ENCODE measurements at places on chromosomes 5 and 9. TPM values are rescaled to one million over a fixed set of nuclear protein-coding genes. Genes with fewer than 3 reads are reported as not detected.

DNA sequence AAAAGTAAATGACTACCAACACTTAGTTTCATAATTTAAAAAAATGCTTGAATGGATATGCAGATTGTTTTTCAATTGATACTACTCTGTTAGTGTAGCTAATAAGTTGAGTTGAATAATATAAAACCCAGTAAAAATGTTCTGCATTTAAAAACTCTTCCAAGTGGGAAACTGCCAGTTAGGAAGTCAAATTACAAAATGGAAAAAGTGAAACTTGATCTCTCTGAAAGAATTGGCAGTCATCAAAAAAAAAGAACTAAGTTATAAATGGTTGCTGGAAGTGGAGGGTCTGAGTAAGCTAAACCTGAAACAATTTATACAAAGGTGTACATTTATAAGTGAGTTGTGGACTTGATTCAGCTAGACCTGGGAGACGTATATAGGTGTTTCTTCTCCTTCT lies 52.4 kb downstream of the VCAN start:
- no peak for DNase-seq

The FOXD4L4 gene
- total RNA-seq, result 0.67 TPM

DNA sequence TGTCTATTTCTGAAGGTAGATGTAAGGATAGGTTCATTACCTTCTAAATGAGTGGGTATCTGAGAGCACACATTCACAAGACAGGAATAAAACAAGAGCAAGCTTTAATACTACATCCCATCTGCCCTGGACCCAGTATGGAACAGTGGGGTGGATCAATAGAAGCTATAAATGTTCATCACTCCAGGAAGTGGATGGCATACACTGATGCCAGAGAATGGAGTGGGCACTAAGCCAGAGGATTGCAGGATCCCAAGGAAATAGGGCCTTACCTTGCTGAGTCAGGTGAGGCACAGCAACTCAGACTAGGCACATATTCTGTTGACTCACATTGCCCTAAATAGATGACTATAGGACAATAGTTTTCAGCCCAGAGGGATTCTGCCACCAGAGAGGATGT lies 21.3 kb upstream of the COX7C start:
- peak; percentile 47 for DNase-seq

The PALM2AKAP2 gene
- total RNA-seq, result not detected

The MARCOL gene
- total RNA-seq, result not detected

DNA sequence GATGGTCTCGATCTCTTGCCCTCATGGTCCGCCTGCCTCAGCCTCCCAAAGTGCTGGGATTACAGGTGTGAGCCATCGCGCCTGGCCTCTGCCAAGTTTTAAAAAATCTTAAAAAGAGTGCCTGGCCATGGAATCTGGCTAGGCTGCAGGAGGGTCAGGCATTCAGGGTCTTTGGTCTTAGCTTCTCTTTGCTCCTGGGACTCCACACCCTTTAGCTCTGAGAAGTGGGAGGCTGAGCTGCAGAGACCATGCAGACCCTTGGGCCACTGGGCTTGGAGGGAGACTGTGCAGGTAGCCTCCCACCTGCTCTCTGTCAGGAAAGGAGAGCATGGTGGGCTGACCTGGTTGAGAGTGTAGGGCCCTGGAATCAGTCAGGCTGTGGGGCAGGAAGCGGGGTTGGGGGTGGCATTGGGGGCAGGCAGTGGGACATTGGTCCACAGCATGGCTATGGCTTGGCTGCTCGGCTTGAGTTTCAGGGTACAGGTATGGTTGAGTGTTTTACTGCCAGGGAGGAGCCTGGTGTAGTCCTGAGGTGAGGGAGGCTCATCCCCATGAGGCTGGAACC lies 20.8 kb downstream of the PHF2 start:
- DNase-seq, result no peak

DNA sequence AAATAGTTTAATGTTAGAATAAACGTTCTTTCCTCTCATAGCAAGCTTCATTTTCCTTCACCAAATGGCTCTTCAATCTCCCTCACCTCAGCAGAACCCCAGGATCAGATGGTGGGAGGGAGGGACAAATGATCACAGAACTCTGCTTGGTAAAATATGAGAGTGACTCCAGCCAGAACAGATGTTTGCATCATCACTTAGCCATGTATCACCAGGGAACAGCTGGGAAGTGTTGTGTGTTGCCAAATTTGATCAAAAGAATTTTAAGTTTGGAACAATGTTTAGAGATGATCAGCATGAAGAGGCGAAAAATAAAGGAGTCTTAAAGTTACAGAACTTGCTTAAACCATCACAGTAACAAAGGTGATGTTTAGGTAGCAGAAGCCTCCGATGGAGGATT lies 115.7 kb downstream of the FRMD3 start:
- DNase-seq, result no peak

DNA sequence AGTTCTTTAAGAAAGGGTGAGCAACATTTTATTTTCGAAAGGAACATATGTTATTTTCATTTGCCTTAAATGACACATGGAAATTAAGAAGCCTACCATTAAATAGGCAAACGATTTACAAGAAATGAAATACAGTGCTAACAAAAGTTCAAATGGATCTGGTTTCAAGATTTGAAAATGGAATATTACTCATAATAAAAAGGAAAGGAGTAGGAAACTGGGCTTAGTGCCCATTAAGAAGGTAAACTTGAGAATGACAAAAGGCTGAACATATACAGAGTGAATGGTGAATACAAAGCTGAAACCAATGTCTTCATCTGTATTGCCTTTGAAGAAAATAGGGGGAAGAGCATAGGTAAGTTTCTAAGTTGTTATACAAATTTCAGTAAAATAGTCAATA lies 974.2 kb upstream of the C9orf72 start:
- DNase-seq, result no peak

GRCh38 chr9:110615498-110615897 lies 36.0 kb upstream of the SVEP1 start:
- DNase-seq, result no peak

GRCh38 chr5:76337953-76338451 lies 65.1 kb upstream of the IQGAP2 start:
- peak; percentile 66 for DNase-seq

The TRPM6 gene
- total RNA-seq, result 9.9 TPM

The MYORG gene
- total RNA-seq, result 90.4 TPM

DNA sequence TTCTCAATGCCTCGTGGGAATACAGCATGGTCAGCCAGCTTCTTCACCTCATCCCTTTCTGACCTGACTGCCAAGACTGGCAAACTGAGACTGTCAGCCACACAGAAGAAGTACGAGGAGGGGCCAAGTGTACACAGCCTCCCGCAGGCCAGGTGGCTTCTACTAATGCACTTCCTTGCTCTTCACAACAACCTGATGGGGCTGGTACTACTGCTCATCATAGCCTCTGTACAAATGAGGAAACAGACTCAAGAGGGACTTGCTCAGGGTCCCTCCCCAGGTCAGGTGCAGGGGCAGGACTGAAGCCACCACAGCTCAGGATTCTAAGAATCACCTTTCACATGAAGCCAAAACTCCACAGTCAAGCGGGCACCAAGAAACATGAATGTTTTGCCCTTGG lies 21.3 kb downstream of the NIPAL4 start:
- DNase-seq, result peak; percentile 80

- no peak for DNase-seq
Measured at GRCh38 chr5:139341187-139341688, 416 bp upstream of the PAIP2 start.

DNA sequence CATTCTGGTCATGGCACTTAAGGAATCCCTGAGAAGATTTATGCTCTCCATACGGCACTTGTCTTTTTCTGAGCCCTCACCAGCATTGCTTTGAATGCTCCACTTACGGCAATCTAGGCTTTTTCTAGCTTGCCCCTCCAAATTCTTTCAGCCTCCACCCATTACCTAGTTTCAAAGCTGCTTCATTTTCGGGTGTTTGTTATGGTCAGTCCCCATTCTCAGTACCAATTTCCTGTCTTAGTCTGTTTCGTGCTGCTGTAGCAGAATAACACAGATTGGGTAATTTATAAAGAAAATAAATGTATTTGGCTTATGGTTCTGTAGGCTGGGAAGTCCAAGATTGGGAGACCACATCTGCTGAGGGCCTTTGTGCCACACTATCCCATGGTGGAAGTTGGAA lies 42.0 kb downstream of the ARHGEF28 start:
- no peak for DNase-seq

- DNase-seq, result peak; percentile 48
Measured at GRCh38 chr5:112210430-112211005, 208.6 kb downstream of the EPB41L4A start.

GRCh38 chr5:147483188-147483790 lies 26.6 kb downstream of the DPYSL3 start:
- DNase-seq, result no peak

GRCh38 chr9:123725389-123725788 lies 204.5 kb downstream of the DENND1A start:
- DNase-seq, result no peak

GRCh38 chr5:147303976-147304375 lies 69.2 kb downstream of the STK32A start:
- DNase-seq, result no peak

- no peak for DNase-seq
Measured at GRCh38 chr9:136082496-136083361, 12.4 kb downstream of the NACC2 start.

DNA sequence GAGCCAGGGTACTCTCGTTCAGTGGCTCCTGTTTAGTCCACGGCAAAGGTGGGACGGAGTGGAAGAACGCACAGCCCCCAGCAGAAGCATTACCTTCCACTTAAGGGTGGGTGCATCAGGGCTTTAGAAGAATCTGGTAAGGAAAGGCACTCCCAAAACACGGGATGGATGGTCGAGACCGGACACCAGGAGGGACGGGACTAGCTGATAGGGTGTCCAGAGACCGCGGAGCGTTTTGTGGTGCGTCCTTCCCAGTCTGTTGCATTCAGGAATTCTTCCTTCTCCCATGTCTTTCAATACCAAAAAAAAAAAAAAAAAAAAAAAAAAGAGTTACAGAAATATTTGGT lies 545 bp upstream of the CTSV start:
- no peak for DNase-seq

- peak; percentile 88 for DNase-seq
Measured at GRCh38 chr9:136095070-136096058, at the start of gene NACC2. TSS of gene NACC2 (minus strand) at chr9:136095289. CDS start at chr9:136050521, 44,768 bp downstream.

DNA sequence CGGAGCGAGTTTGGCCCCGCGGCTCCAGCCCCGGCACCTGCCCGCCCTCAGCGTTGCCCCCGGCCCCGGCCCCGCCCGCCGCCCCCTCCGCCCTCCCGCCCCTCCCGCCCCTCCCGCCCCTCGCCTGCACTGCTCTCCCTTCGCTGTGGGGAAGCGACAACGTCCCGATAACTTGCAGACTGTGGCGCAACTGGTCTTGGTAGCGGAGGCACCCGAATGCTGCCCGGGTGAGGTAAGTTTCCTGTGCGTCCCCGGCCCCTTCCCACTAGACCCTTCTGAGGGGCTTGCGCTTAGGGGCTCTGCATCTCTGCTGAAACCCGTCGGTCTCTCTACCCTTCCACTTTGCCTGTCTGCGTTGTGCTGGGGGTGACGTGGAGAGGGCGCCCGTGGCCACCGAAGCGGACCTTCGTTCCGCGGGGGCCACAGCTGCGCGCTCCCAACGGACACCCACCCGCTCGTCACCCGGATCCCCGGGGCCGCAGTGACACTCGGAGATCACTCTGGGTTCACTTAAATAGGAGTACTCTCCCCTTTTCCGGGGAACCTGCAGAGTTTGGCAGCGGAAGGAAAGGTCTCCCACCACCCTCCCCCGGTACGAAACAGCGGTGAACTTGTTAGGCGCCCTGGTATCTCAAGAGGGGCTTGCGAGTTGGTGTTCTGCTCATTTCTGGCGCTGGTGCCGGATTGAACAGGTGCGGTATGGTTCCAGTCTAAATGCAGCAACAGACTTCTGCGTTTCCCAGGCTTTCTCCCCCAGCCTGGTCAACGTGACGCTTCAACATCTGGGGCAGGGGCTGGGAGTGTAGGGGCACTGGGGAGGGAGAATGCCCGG lies 707 bp downstream of the PIP5K1B start:
- peak; percentile 35 for DNase-seq

GRCh38 chr9:105246656-105247173 lies 2.3 kb downstream of the SLC44A1 start:
- DNase-seq, result no peak

DNA sequence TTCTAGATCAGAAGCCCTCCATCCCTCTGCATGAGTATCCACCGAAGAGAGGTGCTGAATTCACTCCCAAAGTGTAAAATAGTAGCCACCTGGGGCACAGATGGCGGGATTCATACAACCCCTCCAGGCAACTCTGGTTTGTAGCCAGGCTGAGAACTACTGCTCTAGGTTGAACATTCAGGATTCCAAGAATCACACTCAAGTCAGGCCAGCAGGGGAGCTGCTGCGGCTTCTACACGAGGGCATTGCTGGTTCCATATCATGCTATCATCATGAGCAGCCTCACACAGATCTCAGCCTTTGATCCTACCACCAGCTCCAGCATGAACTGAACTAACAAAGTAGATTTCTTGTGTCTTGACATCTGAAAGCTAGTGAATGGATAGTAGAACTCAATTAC lies 367.9 kb downstream of the DIRAS2 start:
- DNase-seq, result no peak

GRCh38 chr9:4970970-4971641 lies 14.0 kb upstream of the JAK2 start:
- DNase-seq, result no peak

- DNase-seq, result no peak
Measured at GRCh38 chr5:42631241-42631640, 125.4 kb upstream of the CCDC152 start.

DNA sequence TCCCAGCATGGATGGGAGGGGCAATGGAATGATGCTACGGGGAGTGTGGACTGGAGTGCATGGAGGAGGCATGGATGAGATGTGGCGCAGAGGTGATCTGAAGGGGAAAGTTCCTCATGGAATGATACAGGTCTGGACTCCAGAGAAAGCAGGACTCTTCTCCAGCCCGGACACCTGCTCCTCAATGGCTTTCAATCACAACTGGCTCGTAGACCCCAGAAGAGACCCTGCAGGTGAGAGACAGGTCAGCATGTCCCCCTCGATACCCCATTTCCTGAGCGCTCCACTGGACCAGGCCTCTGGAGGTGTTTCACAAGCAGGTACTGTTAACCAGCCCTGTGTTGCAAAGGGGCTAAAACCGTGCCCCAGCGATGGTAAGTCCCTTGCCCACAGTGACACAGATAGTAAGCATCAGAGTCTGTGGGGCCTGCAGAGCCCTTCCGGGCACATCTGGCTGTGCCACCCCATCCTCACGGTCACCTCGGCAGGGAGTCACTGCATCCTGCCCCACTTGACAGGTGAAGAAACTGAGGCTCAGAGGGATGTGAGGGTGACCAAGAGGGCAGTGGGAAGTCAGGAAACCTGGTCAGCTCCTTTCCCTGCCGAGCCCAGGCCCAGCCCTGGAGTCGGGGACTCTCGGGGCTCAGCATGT lies 5.5 kb upstream of the DPM2 start:
- no peak for DNase-seq

DNA sequence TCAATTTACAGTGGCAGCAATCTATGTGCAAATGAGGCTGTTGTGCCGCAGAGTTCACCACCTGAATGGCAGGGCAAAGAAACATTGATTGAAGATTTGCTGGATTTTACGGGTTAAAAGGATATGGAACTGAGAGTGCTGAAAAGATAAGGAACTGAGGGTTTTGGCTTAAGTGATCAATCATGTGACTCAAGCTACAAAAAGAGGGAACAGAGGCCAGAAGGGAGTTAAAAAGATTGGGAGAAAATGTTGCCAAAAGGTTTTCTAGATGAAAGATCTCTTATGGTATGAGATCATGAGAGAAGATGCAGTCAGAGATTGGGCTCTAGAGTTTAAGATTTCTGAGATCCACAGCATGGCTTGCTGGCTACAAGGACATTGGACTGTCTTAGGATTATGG lies 7.9 kb upstream of the RIMOC1 start:
- no peak for DNase-seq

Data from Peyer's patch (tissue), 4 donors.